ENCODE measurements at places on chromosomes 5 and 9.

DNA sequence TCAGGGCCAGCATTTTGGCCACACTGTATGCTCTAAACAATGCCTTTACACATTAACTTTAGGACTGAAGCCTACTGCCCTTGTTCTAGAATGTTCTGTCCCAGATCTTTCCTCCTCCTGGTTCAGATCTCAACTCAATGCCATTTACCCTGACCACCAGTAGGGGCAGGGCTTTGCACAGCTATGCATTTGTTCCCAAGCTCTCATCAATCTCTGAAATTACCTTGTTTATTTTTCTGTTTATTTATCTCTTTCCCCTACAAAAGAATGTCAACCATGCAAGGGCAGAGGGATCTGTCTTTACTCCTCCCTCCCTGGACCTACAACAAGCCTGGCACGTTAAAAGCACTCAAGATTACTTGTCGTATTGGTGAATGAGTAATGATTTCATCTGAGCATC, 612.9 kb downstream of the BNC2 start:
- DNase-seq = no peak

GRCh38 chr5:151793358-151793757, 21.6 kb downstream of the G3BP1 start:
- no peak for DNase-seq

- no peak for DNase-seq
These were observed 273.9 kb upstream of the IRX2 start for GRCh38 chr5:3025392-3025791.

DNA sequence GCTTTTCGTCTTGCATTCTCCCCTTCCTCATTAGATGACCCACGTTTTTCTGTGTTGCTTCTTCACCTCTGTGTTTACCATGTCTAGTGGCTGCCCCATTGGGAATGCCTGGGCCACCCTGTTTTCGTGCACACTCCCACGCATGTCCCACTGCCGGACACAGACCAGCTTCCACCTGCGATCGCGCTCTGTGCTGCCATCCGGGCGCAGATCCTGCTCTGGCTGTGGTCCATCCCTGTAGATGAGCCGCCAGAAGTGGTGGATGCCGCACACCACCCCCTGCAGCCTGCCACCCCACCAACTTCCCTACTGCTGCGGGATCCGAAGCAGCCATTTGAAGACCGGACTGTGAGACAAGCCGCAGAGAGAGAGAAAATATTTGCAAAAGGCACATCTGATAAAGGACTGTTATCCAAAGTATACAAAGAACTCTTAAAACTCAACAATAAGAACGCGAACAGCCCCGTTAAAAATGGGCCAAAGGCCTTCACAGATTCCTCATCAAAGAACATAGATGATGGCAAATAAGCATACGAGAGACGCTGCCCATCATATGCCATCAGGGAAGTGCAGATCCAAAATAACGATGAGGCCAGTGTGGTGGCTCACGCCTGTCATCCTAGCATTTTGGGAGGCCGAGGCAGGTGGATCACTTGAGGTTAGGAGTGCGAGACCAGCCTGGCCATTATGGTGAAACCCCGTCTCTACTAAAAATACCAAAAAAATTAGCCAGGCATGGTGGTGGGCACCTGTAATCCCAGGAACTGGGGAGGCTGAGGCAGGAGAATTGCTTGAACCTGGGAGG, 163.7 kb downstream of the COL23A1 start:
- no peak for DNase-seq

DNA sequence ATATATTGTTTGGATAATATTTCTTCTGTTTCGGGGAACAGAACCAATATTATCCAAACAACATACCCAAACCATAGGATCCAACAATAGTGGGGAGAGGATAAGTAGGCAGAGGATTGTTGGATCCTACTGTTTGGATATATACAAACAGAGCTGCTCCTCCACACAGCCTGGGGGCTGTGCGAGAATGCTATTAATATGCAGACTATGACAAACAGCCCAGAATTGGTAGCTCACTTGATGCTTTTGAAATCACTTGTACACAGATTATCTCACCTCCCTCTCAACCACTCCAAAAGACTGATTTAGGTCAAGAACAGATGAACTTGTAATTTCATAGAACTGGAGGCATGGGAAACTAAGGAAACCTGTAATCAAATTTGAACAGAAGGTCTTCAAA, 24.4 kb upstream of the MLANA start:
- DNase-seq = no peak

GRCh38 chr5:162227075-162227474, 159.5 kb downstream of the GABRG2 start:
- no peak for DNase-seq

DNA sequence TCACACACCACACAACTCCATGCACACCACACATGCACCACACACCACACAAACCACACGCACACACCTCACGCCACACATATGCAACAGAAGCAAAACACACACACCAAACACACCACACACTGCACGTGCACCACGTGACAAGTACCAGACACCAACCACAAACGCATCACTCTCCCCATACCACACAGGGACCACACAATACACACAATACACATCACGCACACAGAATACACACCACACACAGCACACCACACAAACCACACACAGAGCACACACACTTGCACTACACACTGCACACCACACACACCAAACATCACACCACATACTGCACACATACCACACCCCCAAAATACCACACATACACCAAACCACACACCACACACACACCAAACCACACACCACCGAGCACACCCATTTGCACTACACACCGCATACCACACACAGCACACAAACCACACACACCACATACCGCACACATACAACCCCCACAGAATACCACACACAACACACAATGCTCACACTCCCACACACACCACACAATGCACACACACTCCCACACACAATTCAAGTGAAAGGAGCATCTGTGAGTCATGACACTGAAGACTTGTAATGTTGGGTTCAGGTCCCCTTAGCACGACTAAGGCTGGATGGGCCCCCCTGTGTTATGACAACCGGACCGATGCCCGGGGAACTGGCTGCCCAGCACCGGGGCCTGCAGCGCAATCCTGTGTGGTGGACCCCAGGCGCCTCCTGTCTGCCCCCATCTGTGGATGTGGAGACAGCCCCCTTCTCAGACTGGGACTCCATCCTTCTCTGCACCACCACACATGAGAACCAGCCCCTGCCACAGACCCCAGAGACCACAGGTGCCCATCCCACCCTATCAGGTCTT, 6.0 kb upstream of the ZDHHC11 start:
- DNase-seq = no peak

DNA sequence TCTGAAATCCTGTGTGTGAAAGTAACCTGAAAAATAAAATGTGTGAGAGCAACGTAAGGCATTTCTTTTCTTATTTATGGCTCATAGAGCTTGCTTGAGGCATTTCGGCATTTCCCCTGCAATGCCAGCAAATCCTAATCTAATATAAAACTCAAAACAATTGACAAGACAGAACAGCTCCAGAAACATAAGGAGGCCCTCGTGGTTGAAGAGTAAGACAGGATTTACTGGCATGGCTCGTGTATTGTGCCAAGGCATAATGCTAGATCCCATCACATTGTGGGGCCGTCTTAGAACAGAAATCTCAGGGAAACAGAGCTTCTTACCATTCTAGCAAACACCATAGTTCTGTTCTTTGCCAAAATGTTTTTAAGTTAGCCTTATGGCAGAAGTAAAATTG, 166.2 kb downstream of the NTRK2 start:
- DNase-seq = no peak

DNA sequence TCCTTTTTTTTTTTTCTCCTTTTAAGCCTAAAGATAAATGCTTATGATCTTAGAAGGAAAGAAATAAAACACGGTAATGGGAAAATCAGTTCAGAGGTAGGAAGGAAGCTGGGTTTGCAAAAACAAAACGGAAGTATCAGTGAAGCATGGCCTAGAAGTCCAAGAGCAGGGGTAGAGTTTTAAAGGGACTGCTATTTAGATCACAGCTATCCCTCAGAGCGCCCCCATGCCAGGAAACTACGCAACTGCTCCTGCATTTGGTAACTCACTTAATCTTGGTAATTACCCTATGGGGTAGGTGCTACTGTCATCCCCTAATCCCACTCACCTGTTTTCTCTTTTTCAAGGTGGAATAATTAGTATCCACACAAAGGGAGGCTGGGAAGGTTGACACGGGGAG, 16.0 kb downstream of the TLE1 start:
- no peak for DNase-seq

GRCh38 chr5:6059137-6059800, 319.1 kb downstream of the MED10 start:
- no peak for DNase-seq

- DNase-seq = no peak
These were observed at the start of gene IL4 for GRCh38 chr5:132673939-132674630. Gene IL4, plus strand, starts transcription at chr5:132673989. Its CDS starts 62 bp downstream, at chr5:132674051.

GRCh38 chr9:92763721-92764380, 782 bp downstream of the BICD2 start:
- no peak for DNase-seq

DNA sequence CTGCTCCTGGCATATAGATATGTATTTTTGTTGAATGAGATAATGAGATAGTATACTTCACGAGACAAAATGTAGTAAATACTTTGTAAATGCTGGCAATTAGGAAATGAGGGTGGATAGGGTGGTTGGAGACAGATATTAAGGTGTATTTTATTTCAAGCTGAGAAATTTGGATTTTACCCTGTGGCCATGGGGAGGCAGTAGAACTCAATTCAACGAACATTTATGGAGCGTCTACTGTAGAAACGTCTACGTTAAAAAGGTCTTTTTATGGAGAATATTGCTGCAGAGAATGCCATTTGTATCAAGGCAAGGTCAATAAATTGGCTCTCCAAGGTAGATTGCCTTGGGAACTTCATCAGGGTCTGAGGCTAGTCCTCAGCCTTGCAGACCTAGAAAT, 21.5 kb upstream of the RALGPS1 start:
- no peak for DNase-seq

- DNase-seq = no peak
These were observed 88.8 kb downstream of the NR3C1 start for GRCh38 chr5:143314659-143315058.

GRCh38 chr9:133873461-133873891, 118.6 kb downstream of the VAV2 start:
- no peak for DNase-seq

DNA sequence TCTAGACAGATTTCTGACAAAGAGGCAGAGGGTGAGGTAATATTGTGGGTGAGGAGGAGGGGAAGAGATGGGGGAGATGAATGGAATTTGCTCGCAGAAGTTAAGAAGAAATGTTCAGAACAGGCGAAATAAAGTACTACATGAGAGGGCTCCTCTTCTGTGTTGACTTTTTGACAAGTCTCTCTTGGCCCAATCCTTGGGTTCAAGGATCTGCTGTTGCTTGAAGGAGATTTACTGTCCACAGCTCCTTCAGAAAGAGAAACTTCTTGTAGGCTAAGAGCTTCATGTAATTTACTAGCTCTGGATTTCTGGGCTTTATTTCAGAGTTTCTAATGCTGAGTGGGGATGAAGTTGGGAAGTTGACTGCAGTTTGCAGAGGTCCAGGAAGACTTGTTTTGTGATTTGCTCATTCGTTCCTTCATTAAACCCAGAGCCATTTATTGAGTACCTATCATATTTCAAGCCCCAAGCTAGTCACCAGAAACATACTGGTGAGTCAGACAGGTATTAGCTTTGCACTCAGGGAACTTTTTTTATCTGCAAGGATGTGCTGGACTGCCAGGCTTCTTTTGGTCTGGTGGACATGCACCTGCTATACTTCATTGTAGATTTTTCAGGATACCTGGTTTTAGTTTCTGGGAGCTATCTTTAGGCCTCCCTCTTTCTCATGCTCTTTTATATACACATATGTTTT, 402.9 kb upstream of the CLINT1 start:
- no peak for DNase-seq

DNA sequence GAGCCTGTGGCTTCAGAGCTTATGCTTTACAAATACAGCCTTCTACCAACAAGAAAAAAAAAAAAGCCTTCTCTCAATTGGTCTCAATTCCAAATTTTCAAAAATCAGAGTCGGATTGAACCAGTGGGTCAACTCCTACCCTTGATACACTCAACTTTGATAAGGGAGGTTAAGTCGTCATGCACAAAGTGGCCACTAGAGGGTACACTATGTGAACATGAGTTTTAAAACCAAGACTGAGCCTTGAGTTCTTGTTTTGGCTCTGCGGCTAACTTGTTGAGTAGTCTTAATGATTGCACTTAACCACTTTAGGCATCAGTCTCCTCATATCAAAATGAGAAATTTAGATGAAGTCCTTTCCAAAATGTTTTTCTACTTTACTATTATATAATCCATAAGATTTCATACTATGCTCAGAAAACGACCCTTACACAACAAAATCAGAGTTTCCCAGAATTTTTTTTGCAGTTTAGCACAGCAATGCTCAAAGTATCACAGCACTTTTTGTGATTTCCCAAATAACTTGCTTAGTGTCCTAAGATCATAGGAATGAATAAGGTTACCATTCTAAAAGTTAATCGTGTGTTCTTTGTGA, 92.9 kb upstream of the MTAP start:
- peak; percentile 2 for DNase-seq

DNA sequence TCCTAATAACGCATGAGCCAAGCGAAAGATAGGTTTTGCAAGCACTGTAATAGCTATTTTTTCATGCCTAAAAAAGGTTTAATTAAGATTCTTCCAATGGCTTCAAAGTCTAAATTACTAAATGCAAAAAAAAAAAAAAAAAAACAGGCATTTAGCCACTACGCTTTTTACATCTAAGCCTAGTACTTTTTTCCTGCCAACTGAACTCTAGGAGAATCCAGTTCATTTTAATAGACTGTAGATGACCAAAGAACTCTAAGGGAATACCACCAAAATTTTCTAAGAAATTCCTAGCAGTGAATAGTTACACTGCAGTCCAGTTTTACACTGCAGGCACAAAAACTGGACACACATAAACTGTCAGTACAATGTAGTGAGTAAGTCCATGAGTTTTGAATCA, 9.8 kb downstream of the DIAPH1 start:
- DNase-seq = no peak

GRCh38 chr9:336039-336438, 121.4 kb downstream of the DOCK8 start:
- DNase-seq = no peak

DNA sequence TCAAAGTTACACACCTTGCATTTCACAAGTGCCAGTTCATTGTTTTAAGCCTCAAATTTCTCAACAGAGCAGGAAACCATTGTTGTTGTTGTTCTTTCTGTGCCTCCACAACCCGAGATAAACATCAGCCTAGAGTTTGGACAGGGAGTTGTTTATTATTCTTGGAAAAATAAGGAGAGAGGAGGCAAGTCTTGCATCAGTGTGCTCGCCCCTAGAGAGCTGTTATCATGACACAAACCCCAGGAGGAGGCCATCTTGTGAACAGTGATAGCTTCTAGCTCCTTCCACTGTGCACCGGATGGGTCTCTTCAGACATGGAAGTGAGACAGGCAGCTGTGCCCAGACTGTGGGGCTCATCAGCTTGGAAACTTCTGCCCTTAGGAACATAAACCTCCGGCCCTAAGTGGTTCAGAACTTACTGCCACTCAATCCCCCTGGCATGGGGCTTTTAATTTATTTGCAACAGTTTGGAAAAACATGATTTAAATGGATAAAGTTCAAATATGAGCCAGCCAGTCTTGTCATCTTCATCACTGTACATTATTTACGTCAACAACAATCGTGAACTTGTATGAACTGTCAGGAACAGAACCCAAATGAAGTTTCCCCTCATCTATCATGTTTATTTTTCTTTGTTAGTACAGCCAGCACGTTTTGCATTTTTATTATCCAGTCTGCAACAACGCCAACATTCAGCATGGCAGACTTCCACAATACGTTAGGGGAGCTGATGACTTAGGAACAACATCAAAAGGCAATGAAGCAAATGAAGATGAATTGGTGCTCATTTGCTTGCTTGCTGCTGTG, 181.7 kb upstream of the S1PR3 start:
- DNase-seq = no peak

Data from hippocampal formation (tissue), 2 donors.